CD14-positive monocyte (primary cell): ENCODE measurements at places on chromosomes 2 and 18.

- DNase-seq = no peak
These were observed 12.7 kb upstream of the FZD5 start for GRCh38 chr2:207782238-207783030.

DNA sequence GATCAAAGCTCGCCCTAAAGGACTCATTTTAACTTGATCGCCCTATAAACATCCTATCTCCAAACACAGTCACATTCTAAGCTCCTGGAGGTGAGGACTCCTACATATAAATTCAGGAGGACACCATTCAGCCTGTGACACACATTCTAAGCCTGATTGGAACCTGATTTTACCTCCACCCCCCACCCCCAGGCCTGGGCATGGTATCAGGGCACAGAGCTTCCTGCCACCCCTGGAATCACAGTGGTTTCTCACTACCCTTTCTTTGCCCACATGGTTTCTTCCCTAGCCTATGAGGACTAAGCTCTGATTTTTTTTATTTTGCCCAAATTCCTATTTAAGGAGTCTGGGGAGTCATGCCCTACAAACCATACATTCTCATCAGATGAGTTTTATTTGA, 428.1 kb upstream of the ID2 start:
- DNase-seq = no peak

- DNase-seq = no peak
These were observed 59.2 kb downstream of the LRRC30 start for GRCh38 chr18:7290077-7290476.

DNA sequence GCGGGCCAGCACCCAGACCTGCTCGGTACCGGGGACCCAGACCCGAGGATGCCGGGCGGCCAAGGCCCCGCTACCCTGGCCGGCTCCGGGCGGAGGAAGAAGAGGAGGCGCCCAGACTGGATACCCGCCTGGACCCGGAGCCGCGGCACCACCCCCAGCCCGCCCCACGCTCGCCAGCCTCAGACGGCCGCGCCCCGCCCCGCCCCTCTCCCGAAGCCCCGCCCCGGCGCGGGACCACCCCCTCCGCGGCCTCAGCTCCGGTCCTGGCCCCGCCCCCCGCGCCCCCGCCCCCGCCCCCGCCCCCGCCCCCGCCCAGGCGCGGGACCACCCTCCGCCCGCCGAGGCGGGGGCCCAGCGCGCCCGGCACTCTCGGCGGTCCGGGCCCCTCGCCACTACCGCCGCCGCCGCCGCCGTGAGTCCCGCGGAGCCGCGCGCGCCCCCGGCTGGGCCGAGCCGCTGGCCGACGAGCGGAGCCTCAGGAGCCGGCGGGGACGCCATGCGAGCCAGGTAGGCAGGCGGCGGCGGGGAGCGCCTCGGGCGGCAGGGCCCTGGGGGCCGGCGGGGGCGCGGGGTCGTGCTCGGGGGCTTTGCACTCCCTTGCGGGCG, at the start of gene SH3BP4:
Gene SH3BP4, plus strand, starts transcription at position 354 of the 606 bp plus-strand sequence. CDS start 82,986 bp downstream, outside the sequence.
- DNase-seq = no peak

DNA sequence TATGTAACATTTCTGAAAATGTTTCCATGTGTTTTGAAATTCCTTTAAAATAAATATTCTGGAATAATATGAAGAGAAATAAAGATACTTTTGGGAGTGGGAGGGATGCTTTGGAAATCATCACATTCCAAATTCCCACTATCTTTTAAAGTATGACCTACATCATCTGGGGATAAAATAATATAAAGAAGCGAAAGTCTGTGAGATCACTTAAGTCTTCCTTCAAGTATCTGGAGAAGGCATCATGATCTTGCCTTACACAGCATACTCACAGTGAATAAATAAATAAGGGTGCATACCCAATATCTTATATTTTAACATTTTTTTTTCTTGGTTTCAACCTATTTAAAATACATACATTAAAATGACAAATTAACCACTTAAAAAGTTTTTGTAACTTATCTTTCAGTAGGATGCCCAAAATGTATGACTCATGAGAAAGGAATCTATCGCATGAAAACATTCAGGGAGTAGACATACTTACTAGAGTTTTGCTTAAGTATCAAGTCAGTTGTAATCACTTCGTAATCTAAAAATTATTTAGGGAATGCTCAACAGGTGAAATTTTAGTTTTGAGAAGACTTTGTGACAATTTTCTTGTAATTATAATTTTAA, 248.3 kb upstream of the COL3A1 start:
- DNase-seq = no peak

GRCh38 chr2:17648581-17648980, 105.0 kb downstream of the SMC6 start:
- DNase-seq = no peak

- no peak for DNase-seq
These were observed 1.6 kb downstream of the CRIM1 start for GRCh38 chr2:36356990-36357846.

DNA sequence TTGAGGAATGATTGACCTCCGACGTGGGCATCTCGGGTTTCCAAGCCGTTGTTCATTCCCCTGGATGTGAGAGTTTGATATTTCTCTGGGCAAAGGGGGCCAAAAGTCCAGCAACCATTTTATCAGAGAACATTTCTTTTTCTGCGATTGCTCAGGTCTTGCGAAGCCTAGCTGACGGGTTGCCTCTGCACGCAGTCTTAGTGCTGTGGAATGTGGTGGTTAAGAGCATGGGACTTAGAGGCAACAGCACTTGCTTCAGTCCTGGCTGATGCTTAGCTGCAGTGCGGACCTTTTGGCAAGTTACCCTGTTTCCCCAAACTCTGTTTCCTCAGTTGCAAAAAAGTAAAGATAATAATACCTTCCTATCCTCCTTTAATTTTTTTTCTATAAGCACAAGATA, 45.0 kb downstream of the FAP start:
- no peak for DNase-seq

DNA sequence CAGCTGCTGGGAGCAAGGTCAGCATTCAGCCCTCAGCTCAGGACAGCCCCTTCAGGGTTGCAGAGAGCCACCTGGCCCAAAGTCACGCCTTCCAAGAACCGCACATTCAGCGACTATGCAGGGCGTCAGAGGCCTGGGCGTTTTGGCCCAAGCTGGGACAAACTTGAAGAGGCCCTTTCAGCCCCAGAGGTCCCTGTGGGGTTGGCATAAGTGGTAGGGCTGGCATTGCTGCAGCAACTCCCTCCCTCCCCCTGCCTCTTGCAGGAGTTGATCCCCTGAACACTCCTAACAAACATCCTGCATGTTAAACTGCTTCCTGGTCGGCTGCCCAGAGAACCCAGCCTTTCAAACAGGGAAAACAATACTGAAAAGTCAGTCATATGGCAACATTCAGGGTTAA, 192.9 kb upstream of the SMAD2 start:
- no peak for DNase-seq

DNA sequence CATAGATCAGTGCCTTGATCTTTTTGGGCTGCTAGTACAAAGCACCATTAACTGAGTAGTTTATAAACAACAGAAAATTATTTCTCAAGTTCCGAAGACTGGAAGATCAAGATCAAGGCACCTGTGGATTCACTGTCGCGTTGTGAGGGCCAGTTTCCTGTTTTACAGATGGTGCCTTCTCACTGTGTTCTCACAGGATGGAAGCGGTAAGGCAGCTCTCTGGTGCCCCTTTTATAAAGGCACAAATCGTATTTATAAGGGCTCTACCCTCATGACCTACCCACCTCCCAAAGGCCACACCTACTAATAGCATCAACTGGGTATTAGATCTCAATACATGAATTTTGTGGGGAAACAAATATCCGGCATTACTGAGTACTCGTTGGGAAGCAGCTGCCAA, 729.5 kb upstream of the SLC39A10 start:
- DNase-seq = no peak

- DNase-seq = no peak
These were observed 119.5 kb downstream of the NCK2 start for GRCh38 chr2:105864262-105864661.

DNA sequence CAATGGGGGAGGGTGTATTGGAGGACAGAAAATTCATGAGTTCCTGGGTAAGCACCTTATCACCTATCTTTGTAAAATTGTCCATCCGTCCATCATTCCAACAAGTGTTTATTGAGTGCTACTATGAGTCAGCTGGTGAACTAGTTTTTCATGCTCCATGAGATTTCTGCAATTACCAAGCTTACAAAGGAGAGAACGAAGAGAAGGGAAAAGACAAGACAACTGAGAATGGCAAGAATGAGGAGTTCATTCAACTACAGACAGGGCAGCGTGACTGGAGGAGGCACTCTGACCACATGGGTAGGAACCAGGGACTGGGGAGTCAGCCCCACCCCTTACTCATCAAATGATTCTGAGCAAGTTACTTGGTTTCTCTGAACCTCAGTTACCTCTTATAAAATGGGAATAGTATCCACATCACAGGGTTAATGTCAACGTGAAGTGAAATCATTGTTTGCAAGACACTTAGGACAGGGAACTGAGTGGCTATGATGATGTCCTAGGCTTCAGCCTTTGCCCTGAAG, 18.6 kb upstream of the TXNDC2 start:
- no peak for DNase-seq

- DNase-seq = no peak
These were observed 15.3 kb upstream of the UGT1A9 start for GRCh38 chr2:233656443-233656842.

- DNase-seq = no peak
These were observed 301.7 kb downstream of the TCF4 start for GRCh38 chr18:55286257-55286825.

DNA sequence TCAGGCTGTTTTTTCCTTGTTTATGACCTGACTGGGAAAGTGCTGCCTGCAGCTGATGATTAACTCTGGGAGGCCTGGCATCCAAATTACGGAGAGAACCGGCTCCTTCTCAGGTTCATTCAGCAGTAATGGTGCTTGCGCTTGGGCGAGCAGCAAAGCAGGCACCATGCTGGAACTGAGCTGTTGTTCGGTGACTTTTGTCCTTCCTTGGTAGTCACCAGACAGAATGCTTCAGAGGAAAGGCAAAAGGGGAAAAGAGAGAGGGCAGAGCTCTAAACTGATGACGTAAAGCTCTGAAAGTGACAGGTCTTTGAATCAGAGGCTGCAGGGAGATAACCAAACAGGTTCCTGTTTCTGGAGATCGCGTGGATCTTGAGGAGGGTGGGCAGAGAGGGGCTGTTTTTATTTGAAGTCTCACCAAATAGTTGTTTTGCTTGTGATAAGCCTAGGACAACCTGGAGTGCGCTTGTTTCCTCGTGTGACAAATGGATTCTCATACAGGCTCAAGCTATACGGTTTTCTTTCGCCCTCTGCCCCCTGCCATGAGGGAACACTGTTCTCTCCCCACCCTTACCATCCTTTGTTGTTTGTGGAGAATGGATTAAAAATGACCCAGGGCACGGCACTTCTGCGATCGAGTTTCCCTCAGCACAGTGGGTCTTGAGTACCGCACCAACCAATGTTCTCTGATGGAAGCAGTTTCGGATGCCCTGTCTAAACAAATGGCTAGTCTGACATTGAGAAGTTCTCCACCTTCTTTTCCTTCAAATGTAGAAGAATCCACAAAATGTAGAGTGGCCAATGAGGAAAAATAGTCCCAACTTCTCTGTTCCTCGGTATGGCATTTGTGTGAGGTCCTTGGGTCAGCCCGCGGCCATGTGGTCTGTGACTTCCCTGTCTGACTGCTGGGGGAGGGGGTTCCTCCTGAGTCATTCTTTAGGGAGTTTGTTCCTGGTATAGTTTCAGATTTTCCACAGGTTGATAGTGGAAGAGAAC, 1.3 kb downstream of the RASGRP3 start:
- peak; percentile 75 for DNase-seq

GRCh38 chr2:230090967-230091366, 22.2 kb upstream of the SLC16A14 start:
- no peak for DNase-seq

- DNase-seq = no peak
These were observed 314.8 kb downstream of the TSN start for GRCh38 chr2:122070241-122070731.

GRCh38 chr2:231244382-231245248, 46.2 kb downstream of the ARMC9 start:
- no peak for DNase-seq

GRCh38 chr2:144801325-144801724, 281.4 kb upstream of the ZEB2 start:
- DNase-seq = no peak

DNA sequence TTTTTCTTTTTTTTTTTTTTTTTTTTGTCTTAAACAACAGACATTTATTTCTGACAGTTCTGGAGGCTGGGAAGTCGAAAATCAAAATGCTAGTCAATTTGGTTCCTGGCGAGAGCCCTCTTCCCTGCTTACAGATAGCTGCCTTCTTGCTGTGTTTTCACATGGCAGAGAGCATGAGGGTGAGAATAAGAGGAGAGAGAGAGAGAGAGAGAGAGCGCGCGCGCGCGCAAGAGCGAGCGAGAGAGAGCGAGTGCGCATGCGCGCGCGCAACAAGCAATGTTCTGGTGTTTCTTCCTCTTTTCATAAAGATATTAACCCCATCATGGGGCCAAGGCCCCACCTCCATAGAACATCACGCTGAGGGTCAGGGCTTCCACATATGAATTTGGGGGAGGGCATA, 20.9 kb downstream of the MTCL1 start:
- no peak for DNase-seq

GRCh38 chr2:42568401-42569115, at the start of gene MTA3:
Gene MTA3, plus strand, starts transcription at chr2:42568632. Its CDS starts 114 bp downstream, at chr2:42568746.
- peak; percentile 15 for DNase-seq

DNA sequence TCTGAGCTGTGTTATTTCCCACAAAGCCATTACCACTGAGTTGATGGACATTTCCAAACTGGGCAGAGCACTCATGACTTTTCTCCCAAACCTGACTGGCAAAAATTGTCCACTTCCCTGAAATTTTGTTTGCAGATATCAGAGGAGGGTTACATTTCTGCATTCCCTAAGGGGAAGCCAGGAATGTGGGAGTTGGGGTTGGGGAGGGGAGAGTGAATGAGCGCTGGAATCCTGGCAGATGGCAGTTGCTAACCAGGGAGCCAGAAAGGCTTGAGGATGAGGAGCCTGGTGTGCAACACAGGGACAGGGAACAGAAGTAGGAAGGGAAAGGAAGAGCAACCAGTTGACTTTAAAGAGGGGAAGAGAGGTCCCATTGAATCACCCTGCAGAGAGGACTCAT, 14.0 kb upstream of the CCNYL1 start:
- no peak for DNase-seq

- DNase-seq = no peak
These were observed 111.3 kb upstream of the NDUFV2 start for GRCh38 chr18:8991155-8991554.

DNA sequence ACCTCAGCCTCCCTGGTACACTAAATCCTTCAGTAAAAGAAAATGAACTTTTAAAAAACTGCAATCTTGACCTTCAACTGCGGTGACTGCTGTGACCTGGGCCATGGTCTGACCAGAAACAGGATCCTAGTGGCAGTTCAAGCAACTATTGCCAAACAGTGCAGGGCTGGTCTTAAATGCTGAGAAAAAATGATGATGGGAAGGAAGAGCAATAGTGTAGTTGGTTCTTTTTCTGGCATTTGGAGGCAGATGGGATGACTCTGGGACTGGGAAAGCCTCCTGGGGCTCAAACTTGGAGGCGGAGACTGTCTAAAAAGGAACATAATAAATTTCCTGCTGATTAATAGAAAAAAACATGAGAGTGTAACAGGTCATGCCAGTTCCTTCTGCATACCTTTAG, 45.4 kb downstream of the CHN1 start:
- no peak for DNase-seq

GRCh38 chr18:77079954-77080682, 52.5 kb downstream of the MBP start:
- DNase-seq = no peak

- no peak for DNase-seq
These were observed 224.1 kb downstream of the MTX2 start for GRCh38 chr2:176493226-176493825.

- no peak for DNase-seq
These were observed 901.9 kb upstream of the ZEB2 start for GRCh38 chr2:145421841-145422240.
